Hematopoietic multipotent progenitor cell treated with erythropoietin and hydrocortisone succinate and interleukin-3 and kit ligand, for 8 days (in vitro differentiated cells): ENCODE measurements at places on chromosomes 6 and 20.

- no peak for DNase-seq
These were observed 1167.7 kb upstream of the ADGRB3 start for GRCh38 chr6:67467341-67467740.

- peak; percentile 50 for DNase-seq
These were observed 2.8 kb upstream of the PHF20 start for GRCh38 chr20:35768731-35769664.

DNA sequence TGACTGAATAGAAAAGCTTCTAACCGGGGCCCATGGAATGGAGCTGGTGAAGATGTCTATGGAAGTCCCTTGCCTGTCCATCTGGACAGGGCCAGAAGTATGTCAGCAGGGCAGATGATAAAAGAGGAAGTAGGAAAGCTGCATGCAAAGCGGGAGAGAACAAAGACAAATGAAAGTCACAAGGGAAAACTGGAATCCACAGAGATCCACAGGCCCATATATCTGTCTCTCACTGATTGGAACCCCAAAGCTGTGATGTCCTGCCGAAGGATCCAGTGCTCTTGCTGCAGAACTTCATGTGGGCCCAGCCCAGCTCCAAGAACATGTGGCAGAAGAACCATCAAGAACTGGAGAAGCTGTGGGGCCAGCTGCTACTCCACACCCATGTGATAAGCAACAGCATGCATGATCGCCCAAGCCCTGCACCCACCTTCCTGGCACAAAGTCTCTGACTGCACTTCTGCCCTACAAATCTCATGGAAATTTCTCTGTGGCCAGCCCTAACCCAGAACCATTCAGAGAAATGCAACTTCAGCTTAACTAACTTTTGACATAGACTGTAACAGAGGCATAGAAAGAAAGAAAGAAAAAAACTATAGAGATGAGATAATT lies 716.0 kb downstream of the KIF16B start:
- DNase-seq = no peak

GRCh38 chr6:99416226-99416625 lies 8.9 kb downstream of the PNISR start:
- DNase-seq = no peak

DNA sequence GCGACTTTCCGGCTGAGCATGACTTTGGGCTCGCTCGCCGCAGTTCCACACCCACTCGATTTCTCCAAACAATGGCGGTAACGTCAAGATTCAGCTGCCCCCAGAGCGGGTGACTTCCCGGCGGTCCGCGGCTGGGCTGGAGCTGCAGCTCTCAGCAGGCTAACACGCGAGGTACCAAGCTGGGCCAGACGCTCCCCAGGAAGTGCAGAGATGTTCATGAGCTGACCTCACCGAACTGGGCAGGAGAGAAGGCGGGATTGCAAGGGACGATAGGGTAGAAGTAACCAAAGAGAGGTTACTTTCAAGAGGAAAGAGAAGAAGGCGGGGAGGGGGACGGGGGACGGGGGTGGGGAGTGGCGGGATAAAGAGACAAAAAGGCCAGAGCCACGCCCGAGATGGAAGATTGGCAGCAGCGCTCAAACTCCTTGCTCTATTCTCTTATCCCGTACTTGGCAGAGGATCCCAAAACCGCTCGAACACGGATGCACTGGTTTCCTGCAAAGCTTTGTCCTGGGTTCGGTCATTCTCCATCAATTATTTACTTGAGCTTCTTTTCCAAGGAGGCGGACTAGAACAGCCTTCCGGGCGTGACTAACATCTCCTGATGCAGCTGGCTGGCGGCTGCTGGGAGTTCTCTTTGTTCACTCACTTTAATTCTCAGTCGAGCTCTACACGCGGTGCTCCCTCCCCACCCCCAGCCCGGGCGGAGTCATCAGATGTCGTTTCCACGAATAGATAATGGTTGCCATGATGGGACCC lies at the start of gene MTCL3:
Gene MTCL3 (minus strand): TSS at position 626 of the 759 bp plus-strand sequence.
- no peak for DNase-seq

DNA sequence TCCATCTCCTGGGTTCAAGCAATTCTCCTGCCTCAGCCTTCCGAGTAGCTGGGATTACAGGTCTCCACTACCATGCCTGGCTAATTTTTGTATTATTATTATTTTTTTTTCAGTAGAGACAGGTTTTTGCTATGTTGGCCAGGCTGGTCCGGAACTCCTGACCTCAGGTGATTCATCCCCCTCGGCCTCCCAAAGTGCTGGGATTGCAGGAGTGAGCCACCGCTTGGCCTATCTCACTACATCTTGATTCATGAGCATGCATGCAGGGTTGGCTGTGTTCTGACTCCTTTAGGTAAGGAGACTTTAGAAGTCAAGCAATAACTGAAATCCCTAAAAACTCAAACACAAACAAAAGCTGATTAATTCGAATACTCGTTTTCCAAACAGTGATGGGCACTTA lies 80.9 kb downstream of the GJA1 start:
- no peak for DNase-seq

DNA sequence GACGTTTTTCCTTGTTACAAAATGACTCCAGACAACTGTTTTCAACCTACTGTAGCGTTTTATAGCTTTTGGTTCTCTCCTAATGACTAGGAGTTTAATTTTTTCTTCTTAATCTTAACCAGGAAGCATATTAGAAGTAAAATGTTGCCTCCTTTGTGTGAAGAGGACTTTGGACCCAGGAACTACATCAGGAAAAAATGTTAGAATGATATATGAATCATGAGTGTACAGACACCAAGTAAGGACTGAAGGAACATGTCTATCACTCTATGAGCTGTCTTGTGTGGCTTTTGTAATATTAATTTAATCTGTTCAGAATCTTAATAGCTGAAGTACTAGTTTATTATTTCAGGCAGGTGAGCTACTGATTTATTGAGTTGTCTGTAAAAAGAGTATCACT lies 71.0 kb upstream of the MARCKS start:
- no peak for DNase-seq

- no peak for DNase-seq
These were observed 200.4 kb upstream of the FBXL4 start for GRCh38 chr6:99148111-99148510.

DNA sequence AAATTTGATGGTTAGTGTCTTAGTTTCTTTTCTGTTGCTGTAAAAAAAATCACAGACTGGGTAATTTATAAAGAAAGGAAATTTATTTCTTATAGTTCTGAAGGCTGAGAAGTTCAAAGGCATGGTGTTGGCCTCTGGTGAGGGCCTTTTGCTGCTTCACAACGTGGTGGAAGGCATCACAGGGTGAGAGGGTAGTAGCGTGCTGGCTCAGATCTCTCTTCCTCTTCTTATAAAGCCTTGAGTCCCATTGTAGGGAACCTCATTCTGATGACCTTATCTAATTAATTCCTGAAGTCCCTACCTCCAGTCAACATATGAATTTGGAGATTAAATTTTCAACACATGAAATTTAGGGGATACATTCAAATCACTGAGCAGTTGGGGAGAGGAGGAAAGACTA lies 62.0 kb downstream of the ARID1B start:
- no peak for DNase-seq

GRCh38 chr6:38169221-38169976 lies 349.9 kb downstream of the ZFAND3 start:
- DNase-seq = no peak

- no peak for DNase-seq
These were observed 248.8 kb downstream of the TTLL2 start for GRCh38 chr6:167573461-167574215.

- no peak for DNase-seq
These were observed 175.1 kb upstream of the IMPG1 start for GRCh38 chr6:76247527-76247926.

- no peak for DNase-seq
These were observed 193.6 kb downstream of the JARID2 start for GRCh38 chr6:15439410-15440025.

GRCh38 chr20:38293491-38294065 lies 10.4 kb upstream of the BPI start:
- no peak for DNase-seq

DNA sequence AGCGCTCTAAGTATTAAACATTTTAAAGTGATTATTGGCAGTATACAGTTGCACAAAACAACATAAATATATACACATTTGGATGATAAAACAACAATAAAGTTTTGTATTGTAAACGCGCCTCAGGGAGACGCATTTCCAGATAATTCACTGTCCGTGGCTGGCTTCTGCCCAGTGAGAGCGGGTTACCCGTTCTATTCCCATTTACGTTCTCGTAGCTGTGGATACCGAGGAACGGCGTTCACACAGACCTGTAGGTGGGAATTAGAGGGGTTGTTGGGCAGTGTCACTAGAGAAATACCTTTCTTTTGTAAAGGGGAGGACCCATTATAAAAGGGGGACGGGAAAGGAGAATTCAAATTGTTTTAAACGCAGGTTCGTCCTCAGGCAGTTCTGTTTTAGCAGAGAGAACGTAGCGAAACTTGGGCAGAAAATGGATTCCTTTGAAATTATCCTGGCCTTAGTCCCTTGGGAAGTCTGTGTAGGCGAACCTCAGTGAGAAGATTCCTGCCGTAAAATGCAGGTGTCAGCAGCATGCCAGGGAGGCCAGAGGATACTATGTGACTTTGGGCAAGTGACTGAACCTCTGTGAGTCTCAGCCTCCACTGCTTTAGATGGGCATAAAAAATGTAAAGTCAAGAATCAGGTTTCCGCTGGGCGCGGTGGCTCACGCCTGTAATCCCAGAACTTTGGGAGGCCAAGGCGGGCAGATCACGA lies 756 bp downstream of the MTG2 start:
- DNase-seq = peak; percentile 16

DNA sequence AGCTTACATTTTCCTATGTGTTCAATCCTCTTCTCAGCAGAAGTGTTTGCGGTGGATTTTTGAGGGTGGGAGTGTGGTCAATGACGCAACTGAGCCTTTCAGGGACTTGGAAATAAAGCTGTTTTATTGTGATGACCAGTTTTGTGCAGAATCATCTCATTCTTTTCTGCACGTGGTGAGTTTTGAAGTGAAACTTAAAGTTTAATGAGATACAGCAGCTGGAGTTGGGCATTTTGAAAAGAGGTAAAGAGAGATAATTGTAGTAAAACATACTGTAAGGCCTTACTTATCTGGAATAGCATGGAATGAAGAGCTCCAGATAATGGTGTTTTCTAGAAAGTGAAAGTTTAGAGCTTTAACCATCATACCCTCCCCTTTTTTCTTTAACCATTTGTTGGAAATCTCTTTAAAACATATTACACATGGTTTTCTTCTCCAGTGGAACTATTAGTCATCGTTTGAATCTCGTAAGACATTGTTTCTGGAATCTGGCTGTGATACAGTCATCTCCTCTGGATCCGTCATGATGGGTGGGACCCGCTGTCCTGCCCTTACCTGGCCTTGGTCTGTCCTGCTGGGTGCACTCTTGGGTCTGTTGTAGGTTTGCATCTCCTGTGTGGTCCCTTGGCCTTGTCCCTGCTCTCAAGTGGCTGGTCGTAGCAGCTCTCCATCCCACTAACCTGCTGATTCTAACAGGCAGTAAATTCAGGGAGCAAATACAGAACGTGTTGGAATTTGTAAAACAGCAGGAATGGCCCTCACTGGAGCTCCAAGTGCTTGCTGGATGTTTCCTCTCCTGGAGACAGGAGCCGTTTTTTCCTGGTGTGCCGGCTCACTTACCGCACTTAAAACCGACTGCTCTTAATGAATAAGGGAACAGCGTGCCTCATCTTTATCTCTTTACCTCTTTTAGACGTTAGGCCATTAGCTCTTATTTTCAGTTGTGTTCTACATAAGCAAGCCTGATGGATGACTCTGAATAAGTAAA lies 29.8 kb downstream of the UST start:
- no peak for DNase-seq

- DNase-seq = no peak
These were observed 263.1 kb upstream of the HSF2 start for GRCh38 chr6:122136386-122136785.

- DNase-seq = no peak
These were observed at the start of gene NPBWR2 for GRCh38 chr20:64106981-64107735. Gene NPBWR2, minus strand, starts transcription at chr20:64107565. Its CDS starts 734 bp downstream, at chr20:64106831.

GRCh38 chr6:66940003-66940402 lies 1233.0 kb upstream of the EYS start:
- DNase-seq = no peak

GRCh38 chr20:39270837-39271604 lies 308.9 kb downstream of the DHX35 start:
- DNase-seq = no peak

- DNase-seq = no peak
These were observed 7.5 kb upstream of the AFG1L start for GRCh38 chr6:108287373-108287772.

DNA sequence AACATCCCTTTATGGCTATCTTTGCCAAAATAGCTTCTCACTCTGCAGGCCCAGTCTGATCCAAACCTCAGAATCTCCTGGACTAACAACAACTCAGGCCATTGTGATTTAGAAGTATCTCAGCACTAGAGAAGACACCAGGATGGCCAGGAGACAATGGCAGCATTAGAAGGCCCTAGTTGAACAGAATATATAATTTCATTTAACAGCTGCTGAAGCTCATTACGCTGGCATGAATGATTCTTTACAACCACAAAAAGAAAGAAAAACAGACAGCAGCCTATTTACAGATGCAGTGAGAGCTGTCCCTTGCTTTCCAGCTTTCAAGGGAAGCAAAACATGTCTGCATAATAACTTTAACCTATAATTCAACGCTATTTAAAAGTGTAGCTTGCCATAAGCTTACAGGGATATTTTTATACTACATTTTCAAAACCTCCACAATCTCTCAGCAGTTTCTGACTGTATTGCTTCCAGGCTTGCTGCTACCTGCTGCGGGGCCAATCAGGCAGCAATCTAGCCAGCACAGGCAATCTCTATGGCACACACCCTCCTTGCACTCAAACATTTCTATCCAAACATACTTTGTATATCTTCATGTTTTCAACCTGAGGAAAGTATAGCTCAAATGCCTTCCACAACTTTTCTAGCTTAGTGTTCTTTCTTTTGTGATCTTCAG lies 107.3 kb downstream of the OGFRL1 start:
- DNase-seq = no peak

DNA sequence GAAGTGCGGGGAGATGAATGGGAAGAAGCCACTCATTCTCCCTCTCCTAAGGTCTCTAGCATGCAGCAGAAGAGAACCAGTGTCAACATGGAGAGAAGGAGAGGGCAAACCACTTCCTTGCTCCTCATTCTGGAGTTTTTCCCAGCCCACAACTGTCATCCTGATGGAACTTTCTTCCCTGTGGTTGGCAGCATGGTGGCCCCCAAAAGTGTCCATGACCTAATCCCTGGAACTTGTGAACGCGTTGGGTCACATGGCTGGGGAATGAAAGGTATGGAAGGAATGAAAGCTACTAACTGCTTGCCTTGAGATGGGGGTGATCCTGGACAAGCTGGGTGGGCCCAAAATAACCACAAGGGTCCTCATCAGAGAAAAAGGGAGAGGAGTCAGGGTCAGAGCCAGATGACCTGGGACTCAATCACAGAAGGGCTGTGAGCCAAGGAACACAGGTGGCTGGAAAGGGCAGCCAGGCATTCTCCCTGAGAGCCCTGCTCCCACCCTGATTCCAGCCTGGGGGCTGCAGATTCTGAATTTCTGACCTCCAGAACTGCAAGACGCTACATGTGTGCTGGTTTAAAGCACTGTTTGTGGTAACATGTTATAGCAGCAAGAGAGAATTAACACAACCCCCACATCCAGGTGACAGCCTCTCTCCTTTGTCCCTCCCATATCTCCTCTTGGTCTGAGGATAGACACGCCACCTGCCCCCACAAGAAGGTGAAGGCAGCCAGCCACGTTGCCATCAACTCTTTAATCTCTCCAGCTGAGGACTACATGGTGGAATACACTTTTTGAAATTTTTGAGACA lies 63.2 kb downstream of the PYGB start:
- no peak for DNase-seq
